ENCODE measurements at places on chromosomes 11 and 22.

- no peak for DNase-seq
Observed at GRCh38 chr11:111386611-111387150, 7.6 kb upstream of the POU2AF1 start.

DNA sequence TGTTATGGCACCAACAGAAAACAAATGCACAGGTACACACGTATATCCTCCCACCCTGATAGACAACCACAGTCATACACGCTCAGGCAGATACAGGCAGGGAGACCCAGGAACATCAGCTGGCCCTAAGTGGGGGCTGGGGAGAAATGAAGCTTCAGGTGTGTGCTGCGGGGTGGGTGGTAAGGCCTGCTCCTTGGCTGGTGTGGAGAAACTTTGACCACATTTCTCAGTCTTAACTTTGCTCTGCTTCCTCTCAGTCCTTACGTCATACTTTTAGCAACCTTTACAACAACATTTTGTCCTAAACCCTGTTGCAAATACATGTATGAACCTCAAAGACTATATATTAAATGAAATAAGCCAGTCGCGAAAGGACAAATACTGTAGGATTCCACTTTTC, 6.7 kb upstream of the ANAPC15 start:
- no peak for DNase-seq

GRCh38 chr22:37300551-37301017, 18.3 kb downstream of the CYTH4 start:
- no peak for DNase-seq

DNA sequence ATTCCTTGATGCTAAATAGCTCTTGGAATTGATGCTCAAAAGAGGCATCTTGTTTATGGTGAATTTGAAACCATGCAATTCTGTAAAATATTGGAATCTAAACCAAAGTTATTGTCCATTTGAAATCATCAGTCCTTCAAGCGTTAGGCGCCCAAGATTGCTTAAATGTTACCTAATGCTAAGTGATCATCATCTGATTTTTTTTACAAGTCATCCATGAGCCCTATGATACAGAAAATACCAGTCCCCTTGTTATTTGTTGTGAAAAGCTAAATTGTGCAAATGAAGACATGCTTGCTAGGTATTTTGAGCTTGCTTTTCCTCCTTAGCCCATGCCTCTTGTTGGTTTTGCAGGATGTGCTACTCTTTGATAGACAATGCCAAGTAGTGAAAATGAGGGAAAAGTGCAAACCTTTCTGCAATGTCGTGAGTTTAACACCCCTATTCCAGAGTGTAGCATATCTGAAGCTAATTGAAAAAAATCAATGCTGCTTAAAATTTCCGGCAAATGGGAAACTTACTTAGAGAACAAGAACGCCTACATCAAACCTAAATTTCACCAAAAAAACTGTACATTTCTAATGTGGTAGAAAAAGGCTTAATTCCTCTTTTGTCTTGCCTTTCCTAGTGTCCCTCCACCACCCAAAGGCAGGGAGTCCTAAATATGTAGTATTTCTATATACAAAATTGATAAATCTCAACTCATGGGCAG, 1.9 kb downstream of the GRK3 start:
- no peak for DNase-seq

- DNase-seq = no peak
Observed at GRCh38 chr11:126515501-126515900, 160.0 kb downstream of the ST3GAL4 start.

GRCh38 chr11:63709336-63709884, 28.1 kb downstream of the RTN3 start:
- DNase-seq = no peak

DNA sequence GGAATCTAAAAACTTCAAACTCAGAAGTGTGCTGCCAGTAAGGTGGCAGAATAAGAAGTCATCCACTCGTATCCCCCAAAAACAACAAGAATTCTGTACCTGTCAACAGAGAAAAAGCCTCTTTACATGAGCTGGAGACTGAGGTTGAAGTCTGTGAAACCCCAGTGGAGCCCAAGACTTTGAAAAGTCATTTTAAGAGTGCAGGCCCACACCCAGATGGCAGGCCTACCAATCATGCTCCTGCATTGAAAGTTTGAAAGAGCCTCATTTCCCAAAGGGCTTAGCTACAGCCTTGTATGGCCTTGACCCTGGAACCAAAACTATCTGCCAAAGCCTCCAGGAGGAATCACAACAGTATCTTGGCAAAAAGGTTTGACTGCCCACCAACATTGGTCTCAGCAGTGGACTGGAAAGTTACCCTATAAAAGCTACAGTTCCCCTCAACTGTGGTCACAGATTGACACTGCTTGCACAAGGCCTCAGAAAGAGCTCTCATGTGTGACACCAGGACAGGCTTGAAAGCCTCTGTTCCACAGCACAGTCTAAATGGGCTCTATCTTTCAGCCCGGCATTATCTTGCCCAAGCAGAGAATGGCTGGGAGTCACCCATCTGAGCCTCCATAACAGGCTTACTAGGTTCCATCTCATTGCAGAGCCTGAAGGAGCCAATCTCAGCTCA, 47.7 kb downstream of the SLC22A9 start:
- no peak for DNase-seq

DNA sequence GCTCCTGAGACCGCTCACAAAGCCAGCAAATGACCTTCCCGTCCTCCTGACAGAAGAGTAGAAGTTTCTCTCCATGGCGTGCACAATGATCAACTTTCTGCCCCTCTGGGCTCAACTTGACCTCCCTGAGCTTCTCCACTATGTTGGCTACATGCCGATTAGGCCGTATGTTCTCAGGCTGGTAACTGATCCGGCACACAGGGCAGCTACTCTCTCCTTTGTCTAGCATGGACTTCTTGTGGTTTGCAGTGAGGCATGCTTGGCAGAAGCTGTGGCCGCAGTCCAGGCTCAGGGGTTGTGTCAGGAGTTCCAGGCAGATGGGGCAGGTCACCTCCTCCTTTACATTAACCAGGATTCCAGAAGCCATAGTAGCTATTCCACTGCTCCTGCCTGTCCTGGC, 5.1 kb downstream of the TRIM5 start:
- no peak for DNase-seq

DNA sequence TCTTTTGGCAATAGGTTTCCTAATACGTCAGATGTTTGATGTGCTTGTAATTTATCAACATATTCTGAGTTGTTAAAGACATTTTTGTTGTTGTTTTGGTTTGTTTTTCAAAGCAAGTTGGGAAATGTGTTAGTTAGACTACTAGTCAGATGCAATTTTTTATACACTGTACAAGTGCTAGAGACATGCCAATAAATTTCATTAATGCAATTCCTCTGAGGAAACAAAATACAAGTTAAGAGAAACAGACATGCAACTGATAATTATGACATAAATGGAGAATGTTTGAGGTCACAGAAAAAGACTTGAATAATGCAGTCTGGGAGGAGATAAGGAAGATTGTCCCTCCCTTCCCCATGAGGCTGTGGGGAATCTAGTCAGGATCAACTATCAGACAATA, 5.9 kb downstream of the OR51T1 start:
- DNase-seq = no peak

GRCh38 chr11:43545610-43546009, 134.9 kb upstream of the HSD17B12 start:
- DNase-seq = no peak

GRCh38 chr11:63262547-63262946, 19.1 kb upstream of the SLC22A25 start:
- DNase-seq = no peak

GRCh38 chr22:41805639-41806038, 5.2 kb downstream of the CCDC134 start:
- no peak for DNase-seq

DNA sequence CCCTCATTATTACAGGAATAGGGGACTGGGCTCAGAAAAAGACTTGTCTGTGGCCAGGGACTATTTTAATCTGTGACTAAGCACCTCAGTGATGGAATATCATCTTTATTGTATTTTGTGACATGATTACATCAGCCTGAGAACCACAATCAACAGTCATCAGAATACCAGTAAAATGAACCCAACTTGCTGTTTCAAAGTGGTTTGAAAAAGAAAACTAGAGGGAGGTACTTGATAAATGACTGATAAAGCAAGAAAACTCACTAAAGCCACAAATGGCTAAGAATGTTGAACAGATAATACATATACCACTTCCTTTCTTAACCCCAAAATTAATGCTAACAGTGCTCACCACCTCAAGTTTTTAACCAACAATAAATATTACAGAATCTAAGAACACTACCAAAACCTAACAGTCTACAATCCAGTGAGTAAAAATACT, 155.7 kb downstream of the ATG16L2 start:
- DNase-seq = no peak

DNA sequence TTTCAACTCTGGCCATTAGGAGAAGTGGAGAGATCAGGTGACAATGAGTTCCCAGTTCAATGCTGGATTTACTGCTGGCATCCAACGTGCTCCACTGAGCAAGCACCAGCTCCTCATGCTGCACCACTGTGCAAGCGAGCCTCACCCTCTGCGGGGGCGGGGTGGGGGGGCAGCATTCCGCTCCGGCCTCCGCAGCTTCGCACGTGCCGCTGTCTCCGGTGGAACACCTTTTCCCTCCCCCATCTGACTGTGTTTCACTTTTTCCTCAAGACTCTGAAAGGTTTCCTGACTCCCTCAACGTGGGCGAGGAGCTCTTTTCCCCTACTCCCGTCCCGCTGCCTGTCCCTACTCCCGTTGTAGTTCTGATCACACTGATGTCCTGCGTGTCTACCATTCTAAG, 835 bp upstream of the RHOD start:
- no peak for DNase-seq

DNA sequence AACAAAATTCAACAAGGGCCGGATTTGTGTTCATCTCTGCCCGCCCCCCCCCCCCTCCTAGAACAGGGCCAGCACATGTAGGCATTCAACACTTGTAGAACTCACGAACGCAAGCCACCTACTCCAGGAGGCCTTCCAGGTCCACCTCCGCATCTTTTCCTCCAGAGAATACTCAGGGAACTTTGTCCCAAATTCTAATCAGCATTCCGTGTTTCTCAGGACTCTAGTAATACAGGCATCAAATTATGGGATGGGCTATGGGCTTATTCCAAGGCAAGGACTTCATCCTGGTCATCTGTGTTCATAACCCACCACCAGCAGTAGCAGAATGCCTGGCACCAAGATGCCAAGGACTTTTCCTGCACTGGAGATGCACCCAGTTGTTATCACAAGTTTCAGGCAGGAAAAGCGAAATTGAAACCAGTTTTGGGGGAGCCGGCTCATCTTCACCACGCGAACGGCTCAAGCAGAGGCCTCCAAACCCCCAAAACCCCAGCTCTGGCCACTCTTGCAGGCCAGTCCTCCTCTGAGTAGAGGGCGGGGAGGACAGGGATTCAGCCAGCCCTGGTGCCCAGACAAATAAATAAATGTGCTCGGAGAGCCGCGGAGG, 462 bp downstream of the UBE2L6 start:
- no peak for DNase-seq

DNA sequence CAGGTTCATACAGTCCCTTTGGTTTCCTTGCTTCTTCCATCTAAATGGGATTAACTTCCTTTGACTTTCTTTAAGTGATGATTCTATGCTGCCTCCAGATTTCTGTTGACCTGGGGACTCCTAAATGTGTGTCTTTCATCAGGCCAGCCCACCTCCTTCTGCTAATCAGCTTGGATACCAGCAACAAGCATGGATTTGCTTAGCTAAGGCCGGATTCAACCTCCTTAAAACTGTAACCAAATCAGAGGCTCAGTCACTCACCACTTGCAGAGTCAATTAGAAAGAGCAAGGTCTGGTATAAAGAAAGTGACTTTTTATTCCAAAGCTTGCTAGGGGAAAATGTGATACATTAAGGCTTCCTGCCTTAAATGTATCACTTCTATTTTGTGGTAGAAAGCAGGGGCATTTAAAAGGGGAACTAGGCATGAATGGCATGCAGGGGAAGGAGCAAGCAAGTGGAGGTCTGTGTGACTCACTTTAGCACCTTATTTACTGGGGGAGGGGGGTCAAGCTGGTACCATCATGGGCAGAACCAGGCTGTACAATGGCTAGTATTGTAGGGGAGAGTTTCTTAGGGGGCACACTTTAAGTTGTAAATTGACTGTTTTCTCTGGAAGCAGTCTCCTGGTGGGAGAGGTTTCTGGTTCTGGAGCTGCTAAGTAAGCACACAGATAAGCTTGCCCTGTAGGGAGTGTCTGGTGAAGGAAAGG, 239.0 kb upstream of the PDGFD start:
- no peak for DNase-seq

GRCh38 chr11:65552388-65552951, 5.7 kb downstream of the LTBP3 start:
- no peak for DNase-seq

DNA sequence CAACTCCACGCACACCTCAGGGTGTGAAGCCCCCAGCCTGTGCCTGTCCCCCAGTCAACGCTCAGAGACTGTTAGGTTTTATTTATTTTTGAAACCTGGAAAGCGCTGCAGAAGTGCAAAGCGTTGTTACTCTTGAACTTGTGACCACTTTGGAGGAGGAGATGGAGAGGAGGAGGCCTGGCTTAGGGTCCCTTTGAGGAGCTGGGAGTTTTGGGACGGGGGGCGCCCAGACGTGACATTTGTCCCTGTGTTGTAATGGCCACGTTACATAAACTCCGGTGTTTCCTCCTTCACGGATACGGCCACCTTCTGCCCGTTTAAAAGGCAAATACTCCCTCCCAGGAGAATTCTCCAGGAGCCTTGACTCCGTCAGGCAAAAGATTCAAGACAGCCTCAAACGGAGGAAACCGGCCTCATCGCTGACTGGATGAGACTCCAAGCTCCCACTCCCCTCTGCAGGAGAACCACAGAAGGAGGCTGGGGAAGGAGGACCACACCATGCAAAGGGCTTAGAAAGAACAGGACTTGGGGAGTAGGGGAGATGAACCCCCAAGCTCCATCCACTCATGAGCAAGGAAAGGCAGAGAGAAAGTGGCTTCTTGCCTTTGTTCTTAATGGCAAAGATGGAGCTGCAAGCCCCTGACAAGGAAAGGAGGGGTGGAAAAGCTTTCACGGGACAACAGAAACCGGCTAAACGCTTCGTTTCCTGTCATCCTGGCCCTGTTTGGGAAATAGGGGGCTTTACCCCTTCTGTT, 630 bp downstream of the PIK3IP1 start:
- DNase-seq = no peak

GRCh38 chr11:121451986-121452608, at the start of gene SORL1:
Gene SORL1, plus strand, starts transcription at chr11:121452314. Its CDS starts 18 bp downstream, at chr11:121452332.
- DNase-seq = peak; percentile 62

DNA sequence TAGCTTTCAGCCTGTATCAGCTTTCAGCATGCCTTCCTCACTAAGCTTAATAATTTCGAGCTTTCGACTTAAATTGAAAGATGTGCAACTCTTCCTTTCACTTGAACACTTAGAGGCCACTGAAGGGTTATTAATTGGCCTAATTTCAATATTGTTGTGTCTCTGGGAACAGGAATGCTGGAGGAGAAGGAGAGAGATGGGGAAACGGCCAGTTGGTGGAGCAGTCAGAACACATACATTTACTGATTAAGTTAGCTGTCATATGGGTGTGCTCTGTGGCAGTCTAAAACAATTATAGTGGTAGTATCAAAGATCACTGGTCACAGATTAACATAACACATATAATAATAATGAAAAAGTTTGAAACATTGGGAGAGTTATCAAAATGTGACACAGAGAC, 106.2 kb downstream of the LRRC32 start:
- DNase-seq = no peak

GRCh38 chr22:24426851-24427499, 424 bp upstream of the ADORA2A start:
- DNase-seq = no peak

GRCh38 chr22:49676783-49677494, 150.7 kb downstream of the BRD1 start:
- no peak for DNase-seq

Data from stimulated activated CD4-positive, alpha-beta T cell treated with anti-CD3 and anti-CD28 coated beads, Interleukin-2, amount 100 ng/mL, for 48 hours (primary cell).